NCI-H1436 (cell line): ENCODE measurements at places on chromosomes 5 and 9.

DNA sequence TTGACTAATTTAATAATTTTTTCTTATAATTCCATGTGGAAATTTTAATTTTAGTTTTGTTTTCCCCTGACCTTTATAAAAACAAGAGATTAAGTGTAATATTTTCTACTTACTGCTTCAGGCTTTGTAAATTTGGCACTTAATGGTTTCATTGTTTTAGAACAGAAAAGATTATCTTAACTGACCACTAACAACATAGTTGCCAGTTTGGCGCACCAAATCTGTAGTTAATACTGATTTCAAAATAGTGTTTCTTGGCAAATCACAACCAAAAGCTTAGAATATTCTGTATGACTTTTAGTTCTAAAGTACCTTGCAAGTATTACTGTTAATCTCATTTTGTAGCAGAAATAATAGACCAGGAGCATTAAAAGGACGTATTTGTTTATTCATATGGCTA, 124.3 kb downstream of the COMMD10 start:
- no peak for DNase-seq

DNA sequence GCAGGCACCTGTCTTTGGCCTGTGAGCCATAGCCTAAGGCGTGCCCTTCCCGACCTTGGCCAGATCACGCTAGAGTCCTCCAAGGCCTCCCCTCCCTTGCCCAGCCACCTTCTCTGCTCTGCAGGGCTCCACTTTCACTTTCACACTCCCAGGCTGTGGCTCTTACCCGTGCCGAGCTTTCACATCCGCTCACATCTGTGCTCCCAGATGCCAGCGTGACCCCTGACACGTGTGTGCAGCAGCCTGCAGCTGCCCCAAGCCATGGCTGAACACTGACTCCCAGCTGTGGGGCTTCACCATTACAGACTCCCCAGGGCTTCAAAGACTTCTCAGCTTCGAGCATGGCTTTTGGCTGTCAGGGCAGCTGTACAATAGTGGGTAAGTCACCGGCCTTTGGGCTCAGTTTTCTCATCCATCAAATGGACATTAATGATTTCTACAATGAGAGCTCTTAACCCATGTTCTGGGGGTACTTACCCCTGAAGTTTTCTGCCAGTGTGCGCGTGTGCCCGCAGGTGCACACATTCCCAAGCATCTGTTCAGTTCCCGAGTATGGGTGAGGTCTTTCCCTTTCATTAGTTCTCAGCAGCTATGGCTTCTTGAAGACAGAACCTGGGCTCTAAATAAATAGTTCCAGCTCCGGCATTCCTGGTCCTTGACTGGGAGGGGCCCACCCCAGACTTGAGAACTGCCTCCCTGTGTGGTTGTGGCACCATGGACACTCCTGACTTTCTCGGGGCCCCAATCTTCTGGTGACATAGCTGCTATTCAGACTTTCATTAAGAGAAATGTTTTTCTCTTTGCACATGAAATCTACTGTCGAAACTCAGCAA, 118.6 kb downstream of the RGS3 start:
- no peak for DNase-seq

DNA sequence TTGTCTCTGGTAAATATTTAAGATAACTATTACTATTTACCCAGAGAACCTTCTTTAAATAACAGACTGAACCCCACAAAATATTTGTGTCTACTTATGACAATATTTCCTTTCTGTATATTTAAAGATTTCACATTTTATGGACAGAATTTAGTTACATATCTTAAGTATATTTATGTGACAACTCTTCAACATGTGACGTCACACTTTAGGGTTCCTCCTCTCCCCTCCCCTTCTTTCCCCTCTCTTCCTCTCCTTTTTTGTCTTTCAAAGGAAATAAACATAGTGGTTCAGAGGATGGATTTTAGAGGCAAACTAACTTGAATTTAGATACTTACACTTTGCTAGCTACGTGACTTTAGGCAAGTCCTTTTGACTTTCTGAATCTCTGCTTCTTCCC, 655.6 kb upstream of the NUDT12 start:
- no peak for DNase-seq

DNA sequence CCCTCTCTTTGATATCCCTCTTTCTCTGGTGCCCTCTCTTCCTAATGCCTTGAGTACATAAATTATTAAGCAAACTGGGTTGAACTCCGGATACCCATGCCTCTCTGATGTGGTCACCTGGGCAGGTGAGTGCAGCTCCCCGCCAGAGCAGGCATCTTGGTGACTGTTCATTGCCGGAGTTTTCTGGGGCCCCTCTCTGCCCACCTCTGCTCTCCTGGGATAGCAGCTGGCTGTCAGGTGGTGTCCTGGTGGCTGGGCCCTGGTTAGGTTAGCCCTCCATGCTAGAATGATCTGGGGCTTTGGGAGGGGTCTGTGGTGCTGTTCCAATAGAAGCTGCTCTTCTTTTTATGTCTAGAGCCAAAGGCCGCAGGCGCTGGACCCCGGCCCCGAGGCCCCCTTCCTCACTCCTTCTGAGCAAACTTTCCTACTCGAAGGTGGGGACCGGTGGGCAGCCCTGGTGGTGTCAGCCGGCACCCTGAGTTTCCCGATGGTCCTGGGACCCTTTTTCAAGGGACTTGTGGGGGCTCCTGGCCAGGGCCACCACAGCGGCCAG, 4.9 kb upstream of the SCGB3A1 start:
- DNase-seq = no peak

GRCh38 chr5:72955143-72955767, 586 bp upstream of the FCHO2 start:
- no peak for DNase-seq

- no peak for DNase-seq
These were observed 98.6 kb downstream of the ICE1 start for GRCh38 chr5:5521029-5521428.

DNA sequence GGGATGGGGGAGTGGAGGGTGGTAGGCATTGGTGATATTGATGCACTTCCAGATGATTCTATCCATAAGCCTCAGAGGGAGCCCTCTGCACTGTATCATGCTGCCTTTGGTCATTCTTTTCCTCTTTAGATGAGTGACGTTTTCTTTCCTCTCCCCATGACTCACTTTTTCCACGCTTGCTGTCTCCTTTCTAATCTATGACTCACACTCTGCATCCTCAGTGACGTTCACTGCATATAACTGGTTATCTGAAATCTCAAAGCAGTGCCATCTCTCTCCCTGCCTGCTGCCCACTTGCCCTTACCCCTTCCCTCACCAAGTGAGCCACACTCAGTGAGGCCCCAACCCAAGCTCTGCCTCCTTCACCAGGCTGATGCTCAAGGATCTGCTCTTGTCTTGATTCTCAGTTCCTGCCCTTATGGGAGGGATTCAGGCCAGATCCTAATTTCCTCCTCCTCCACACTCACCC, 31.6 kb downstream of the PTGS1 start:
- DNase-seq = no peak
